ENCODE measurements at places on chromosomes 16 and 17.
A peak's percentile ranks its signal among the peaks of the same experiment; 100 is the strongest.

DNA sequence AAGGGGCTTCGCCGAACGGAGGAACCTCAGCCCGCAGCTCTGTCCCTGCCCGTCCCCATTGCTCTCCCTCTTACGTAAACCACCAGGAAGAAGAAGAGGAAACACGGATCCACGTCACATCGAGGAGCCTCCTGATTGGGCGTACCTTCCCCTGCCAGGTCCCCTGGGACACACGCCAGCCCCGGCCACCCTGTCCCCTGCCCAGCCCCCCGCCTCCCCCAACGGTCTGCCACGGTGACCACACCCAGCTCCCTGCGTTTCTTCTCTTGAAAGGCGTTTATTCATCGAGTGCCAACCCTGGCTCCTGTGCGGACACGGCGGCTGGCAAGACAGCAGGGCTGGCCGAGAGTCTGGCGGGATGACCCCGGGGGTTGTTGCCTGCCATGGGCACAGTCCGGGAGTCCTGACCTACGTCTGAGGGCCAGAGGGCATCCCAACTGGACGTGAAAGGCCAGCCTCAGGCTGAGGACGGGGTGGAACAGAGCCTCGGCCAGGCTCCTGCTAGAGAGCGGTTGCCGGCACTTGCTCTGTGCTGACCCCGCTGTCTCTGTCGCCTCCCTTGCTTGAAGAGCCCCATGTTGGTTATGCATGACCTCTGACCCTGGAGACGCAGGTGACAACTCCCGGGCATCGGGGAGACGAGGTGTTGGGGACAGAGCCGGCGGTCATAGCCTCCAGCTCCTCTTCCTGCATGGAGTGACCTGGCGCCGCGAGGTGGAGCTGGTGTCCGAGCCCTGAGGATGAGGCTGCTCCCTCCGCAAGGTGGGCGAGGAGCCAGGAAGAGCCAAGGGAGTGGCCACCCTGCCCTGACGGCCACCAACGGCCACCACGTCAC is 40.5 kb upstream of the ACSF3 start:
- no peak for DNase-seq

DNA sequence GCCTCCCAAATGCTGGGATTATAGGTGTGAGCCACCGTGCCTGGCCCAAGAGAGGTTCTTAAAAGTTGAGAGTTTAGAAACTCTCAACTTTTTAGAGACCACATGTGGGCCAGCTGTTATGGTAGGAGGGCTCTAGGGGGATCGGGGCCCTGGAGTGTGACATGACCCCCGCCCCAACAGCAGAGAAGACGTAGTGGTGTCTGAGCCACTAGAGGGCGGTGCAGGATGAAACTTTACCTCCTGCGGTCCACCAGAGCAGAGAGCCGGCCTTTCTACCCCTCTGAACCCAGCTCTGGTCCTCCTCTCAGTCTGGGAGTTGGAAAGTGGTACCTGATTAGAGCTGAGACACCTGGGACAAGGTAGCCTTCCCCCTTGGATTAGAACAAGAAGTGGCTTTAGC is 7.4 kb downstream of the CDK5RAP3 start:
- peak; percentile 62 for DNase-seq

DNA sequence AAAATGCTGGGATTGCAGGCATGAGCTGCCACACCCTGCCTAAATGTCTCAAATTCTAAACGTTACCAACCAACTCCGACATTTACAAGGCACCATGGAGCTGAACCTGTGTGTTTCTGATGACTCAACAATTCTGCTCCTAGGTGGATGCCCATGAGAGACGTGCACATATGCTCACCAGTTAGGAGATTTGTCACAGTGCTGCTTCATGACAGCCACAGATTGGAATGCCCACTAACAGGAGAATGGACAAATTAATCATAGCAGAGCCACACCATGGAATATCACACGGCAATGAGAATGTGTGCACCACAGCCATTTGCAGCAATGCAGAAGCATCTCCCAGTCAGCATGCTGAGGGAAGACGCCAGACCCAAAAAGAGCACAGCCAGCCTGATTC is 8.0 kb upstream of the KCNG4 start:
- no peak for DNase-seq

GRCh38 chr16:65441501-65441900 is 319.6 kb upstream of the CDH11 start:
- DNase-seq: no peak

GRCh38 chr16:74749291-74750055 is 25.1 kb downstream of the FA2H start:
- no peak for DNase-seq

DNA sequence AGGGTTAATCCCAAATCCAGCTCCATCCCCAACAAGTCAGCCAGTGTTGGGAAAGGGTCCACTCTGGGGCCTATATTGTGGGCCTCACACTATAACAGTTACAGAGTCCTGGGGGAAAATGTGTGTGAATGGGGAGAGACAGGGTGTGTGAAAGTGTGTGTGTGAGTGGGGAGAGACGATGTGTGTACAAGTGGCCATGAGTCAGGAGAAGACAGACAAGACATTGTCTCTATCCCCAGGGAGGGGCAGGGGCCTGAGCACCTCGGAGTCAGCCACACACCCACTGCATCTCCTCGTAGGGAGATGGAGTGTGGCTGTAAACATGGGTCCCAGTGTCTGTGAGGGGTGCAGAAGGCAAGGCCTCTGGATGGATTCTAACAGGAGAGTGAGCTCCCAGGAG is 2.9 kb downstream of the CRHR1 start:
- no peak for DNase-seq

- DNase-seq: no peak
These were observed 58.4 kb upstream of the IRX3 start for GRCh38 chr16:54344646-54345630.

GRCh38 chr17:18981642-18982424 is 22.7 kb downstream of the FAM83G start:
- DNase-seq: no peak

- no peak for DNase-seq
These were observed 155.6 kb downstream of the SNX11 start for GRCh38 chr17:48262982-48263730.

Data from progenitor cell of endocrine pancreas (in vitro differentiated cells).